Keratinocyte (primary cell): ENCODE measurements at places on chromosomes 11 and 22. TPM values are rescaled to one million over a fixed set of nuclear protein-coding genes. Genes with fewer than 3 reads are reported as not detected.

DNA sequence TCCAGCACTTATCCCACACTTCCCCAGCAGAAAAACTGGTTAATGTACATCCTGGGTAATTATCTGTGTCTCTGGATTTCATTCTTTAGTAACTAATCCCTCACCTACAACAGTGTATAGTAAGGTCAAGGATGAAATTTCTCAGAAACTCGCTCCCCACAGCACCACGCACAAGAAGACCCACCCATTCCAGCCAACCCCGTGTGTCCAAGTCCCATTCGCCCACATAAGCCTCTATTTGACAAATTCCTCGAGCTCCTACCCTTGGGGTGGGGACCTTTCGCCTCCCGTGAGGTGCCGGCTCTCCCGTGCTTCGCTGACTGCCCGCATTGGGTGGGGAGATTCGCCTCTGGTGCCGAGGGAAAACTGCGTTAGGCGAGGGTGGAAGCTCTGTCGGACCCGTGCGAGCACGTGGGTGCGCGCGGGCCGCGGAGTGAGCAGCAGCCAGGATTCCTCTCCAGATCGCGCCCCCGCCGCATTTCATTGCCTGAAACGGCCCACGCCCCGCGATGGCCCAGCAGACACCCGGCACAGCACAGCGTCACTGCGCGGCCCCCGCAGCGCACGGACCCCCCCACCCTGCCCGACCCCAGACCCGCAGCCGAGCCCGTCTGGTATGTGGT lies 866 bp downstream of the EXPH5 start:
- no peaks in the 10 kb centered on the region for H3K27me3 ChIP-seq
- H3K4me1 ChIP-seq, result peaks cover 44% of the 10 kb centered on the region
- peak overlapping the region; percentile 97 for H3K27ac ChIP-seq

The CD6 gene
- polyA plus RNA-seq, result 0.03 TPM in 3 replicates

The VWCE gene
- polyA plus RNA-seq, result 0.14 to 0.82 TPM (median 0.30 TPM) in 3 replicates

DNA sequence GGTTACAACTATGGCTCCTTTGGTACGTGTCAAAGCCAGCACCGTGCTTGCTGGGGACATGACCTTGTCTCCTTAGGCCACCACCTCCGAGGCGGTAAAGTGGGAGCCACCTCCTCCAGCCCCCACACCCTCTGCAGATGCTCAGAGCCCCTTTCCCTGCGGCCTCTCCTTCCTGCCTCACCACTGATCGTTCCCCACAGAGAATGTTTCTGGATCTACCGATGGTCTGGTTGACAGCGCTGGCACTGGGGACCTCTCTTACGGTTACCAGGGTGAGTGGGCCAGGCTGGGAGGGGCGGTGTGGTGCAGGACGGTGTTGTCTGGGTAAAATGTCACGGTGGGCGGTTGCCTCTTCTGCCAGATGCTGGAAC lies 8.9 kb downstream of the SIDT2 start:
- peaks cover 33% of the 10 kb centered on the region for H3K36me3 ChIP-seq
- no peaks in the 10 kb centered on the region for H3K4me1 ChIP-seq
- H3K27ac ChIP-seq, result no peak overlapping the region
- H3K4me3 ChIP-seq, result no peak overlapping the region
